Kidney epithelial cell (primary cell): ENCODE measurements at places on chromosomes 2 and 18.

DNA sequence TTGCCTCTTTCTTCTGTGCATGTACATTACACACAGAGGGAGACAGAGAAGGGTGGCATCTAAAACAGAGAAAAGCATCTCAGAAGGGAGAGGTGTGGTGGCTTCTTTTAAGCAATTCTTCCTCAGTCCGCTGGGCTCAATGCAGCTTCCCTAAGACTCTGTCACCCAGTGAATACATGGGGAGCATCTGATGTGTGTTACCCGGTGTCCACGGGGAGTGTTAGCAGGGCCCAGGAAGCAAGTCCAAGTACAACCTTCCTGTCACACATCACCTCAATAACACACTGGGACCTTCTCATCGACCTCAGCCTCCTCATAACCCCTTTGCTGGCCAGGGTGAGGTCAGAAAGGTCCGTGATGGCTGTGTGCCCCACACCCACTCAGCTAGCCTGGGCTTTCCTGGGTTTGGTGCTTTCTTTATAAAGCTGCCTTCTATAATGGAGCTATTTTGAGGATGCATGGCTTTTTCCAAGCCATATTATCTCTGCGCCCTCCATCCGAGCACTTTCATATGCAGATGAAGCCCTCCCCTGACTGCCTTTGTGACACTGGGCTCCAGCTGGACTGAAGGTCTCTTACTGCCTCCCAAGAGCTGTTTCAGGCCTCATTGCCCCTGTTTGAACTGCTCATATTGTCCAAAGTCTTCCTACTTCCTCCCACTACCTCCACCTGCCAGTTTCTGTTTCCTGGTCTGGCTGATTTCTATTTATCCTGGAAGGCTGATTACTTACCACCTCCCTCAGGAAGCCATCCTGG lies 21.4 kb downstream of the TNFRSF11A start:
- DNase-seq: no peak

- no peak for DNase-seq
Observed at GRCh38 chr18:66013969-66014368, 263.2 kb downstream of the CDH7 start.

- no peak for DNase-seq
Observed at GRCh38 chr18:76589316-76589715, 94.3 kb upstream of the ZNF516 start.

- DNase-seq: no peak
Observed at GRCh38 chr2:189304360-189304759, 124.8 kb upstream of the COL5A2 start.

DNA sequence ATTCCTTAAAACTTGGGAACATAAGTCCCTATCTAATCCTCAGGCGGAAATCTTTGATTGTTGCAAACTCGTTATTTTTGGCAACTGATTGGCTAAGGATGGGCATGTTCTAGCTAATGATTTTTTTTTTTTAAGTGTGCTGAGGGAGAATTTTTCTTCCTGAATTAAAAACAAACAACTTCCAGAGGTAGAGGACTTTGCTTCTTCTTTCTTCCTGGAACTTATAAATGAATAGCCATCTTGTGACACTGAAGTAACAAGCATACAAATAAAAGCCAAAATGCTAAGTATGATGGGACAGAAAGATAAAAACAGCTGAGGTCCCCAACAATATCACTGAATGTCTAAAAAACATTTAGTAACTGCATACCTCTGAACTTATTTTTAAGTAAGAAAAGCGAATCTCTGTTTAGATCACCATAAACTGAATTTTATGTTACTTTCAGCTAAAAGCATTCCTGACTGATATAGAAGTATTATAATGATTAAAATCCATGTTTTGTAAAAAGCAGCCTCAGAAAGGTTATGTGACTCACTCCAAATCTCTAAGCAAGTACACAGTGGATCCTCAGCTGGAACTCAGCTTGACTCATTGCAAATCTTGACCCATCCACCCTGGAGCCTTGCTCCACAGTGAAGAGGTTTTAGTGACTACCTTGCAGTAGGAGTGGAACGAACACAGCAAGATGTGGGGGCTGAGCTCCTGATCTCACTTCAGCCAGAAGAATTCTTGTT lies 344.4 kb downstream of the CLIP4 start:
- DNase-seq: no peak

DNA sequence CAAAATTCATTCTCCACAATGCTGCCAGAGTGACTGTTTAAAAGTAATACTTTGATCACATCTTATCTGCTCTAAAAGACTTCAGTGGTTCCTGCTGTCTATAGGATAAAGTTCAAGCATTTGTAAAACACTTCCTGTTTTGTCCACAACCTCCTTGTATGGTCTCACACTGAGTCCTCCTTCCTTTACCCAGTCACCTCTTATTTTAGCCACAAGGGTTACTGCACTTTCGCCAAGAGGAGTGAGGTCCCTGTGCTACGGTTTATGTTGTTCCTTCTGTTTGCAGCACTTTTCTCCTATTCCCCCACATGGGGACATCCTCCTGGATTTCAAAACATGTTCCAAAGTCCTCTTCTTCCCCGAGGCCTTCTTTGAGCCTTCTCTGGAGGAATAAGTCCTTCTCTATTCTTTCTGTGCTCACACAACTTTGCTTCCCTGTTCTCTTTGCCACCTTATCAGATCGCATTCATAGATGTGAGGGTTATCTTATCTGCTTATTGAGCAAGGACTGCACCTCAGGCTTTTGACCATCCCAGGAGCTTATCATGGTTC lies 112.2 kb upstream of the NABP1 start:
- no peak for DNase-seq

DNA sequence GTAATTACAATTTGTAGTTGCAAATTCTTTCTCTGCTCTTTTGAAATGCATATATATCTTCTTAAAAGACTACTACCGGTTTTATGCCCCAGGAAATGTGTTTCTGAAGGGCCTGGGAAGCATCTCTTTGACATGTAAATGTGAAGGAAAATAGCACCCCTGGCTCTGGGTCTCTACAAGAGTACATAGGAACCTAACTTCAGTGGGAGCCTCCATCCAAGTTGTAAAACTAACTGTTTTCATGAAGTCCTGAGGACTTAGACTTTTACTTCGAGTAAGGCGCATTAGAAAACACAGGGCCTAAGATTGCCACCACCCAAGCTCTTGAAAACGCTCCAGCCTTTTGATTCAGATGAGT lies 99.4 kb downstream of the CBLN2 start:
- no peak for DNase-seq

GRCh38 chr2:192416060-192416459 lies 221.3 kb upstream of the TMEFF2 start:
- no peak for DNase-seq

DNA sequence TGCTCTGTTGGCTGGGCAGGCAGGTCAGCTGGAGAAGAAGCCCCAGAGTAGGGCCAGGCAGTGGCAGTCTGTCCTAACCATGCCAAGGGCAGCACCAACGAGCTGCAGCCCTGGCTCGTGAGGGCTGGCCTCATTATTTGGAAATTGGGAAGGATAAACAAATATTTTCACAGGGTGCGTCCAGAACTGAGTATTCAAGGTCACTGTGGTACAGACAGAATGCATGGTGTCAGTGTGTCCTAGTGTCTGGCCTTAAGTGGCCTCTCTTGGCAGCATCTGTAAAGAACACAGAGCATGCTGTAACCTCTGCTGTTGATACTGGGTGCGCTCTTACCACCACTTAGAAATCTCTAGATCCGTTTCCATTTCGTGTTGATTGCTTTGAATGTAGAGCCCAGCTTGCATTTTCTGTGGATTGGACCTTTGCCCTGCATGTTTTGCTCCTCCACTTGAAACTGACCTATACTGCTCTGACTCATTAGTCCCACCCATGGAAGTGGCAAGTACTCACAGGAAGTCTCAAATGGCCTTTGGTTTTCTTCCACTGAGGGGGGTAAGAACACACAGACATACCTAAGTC lies 88.2 kb downstream of the GREB1L start:
- DNase-seq: peak; percentile 34

DNA sequence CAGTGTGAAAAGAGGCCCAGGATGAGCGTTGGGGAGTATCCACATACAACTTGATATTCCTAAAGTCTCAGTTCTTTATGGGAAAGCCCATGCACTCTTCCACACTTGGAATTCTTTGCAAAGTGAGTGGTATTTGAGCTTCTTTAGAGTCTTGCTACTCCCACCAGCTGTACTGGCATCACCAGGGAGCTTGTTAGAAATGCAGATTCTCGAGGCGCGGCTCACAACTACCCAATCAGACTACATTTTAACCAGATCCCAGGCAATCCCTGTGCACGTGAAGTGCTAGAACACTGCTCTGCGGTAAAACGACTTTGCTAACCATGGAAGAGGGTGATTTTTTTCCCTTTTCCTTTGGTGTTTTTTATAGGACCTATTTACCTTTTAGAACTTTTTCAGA lies 184.7 kb downstream of the NEDD4L start:
- DNase-seq: no peak

DNA sequence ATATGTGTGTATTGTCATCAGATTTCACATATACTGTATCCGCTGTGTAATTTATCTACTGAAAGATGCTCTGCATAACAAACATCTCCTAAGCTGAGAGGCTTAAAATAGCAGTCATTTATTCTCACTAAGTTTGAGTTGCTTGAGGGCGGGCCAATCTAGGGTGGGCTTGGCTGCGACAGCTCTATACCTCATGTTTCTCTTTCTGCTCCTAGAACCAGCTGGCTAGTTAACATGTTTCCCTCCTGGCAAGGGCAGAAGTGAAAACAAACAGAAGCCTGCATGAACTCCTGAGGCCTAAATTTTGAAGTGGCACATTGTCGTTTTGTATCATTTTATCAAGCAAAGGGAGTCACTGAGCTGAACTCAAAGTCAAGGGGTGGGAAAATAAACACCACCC lies 585.0 kb upstream of the VRK2 start:
- no peak for DNase-seq

DNA sequence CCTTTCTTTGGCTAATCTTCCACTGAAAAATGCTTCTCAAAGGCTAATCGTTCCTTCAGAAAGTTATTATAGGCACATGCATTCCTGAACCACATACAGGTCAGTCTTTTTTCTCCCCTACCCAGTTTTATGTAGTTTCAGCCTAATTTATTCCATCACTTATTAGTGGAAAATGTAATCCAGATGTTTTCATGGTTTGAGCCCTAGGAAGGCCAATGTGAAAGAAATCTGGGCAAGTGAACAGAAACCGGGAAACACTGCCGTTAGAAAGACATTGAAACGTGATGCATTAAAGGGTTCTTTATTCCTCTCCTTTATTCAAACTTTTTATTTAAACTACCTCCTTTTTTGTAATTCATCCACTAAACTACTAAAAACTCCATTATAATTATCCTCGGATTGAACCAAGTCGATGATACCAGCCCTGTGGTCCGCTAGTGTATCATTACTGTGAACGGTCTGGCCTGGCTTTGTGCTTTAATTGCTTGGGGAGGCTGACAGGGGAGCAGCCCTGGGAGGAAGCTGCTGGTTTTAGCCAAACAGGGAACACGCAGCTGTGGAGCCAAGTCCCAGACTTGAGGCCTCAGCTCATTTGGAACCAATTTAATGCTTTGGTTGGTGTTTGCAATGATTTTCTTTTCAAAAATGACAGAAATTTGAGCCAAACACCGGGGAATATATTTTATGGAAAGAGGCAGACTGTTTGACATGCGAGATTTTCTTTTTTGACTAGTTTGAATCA lies 149.2 kb downstream of the ARHGAP28 start:
- DNase-seq: no peak

DNA sequence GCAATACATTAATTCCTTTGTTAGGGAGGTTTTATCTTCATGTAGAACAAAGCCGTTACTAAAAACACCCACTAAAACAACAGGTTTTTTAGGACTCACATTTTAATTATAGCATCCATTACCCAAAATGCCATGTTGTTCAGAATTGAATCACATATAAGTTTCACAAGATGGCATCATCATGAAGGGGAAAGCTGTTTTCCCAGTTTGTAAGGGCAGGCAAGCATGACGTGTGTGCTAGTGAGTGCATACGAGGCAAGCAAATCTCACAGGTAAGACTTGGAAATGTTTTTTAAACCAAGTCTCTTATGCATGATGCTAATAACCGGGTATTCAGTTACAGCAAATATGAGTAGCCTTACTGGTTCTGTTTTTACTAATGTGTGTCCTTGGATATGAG lies 111.8 kb upstream of the NFATC1 start:
- DNase-seq: no peak

- DNase-seq: peak; percentile 18
Observed at GRCh38 chr2:55010915-55011314, 39.3 kb downstream of the RTN4 start.

DNA sequence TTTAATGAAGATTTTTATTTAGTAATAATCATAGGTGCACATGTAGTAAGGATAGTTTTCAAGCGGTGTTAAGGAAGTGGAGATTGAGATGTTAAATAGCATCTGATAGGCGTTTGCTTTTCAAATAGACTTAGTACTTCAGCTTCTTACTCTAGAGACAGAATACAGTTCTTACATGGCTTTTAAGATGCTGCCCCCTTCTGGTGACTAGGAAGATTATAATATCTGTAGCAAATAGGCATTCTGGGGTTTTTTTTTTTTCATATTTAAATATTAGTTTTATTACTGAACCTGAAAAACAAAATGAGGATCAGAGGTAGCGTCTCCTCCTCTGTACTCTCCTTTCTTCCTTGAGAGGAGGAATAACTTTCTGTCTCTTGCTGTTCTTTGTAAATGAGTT lies 100.2 kb downstream of the AGAP1 start:
- no peak for DNase-seq

DNA sequence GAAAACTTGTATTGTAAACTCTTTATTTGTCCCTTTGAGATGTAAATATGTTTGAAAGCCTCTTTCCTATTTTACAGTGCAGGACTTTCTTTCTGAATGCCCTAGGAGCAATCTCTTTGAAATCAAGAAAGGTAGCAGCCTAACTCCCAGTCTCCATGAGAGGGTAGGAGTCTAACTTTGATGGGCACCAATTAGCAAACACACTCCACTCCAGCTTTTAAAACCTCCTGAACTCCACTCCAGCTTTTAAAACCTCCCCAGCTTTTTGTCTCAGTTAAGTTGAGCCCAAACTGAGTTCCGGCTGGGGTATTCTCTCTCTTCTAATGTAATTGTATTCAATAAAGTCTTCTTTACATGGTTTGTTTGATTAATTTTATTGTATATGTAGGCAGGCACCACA lies 493.7 kb upstream of the CDH7 start:
- DNase-seq: no peak

- no peak for DNase-seq
Observed at GRCh38 chr2:18180912-18181311, 302.4 kb downstream of the KCNS3 start.

GRCh38 chr2:206701952-206702605 lies 16.1 kb downstream of the DYTN start:
- DNase-seq: no peak

- no peak for DNase-seq
Observed at GRCh38 chr18:10768221-10768620, 242.4 kb downstream of the NAPG start.

- DNase-seq: no peak
Observed at GRCh38 chr2:52035391-52035790, 1003.5 kb upstream of the NRXN1 start.

DNA sequence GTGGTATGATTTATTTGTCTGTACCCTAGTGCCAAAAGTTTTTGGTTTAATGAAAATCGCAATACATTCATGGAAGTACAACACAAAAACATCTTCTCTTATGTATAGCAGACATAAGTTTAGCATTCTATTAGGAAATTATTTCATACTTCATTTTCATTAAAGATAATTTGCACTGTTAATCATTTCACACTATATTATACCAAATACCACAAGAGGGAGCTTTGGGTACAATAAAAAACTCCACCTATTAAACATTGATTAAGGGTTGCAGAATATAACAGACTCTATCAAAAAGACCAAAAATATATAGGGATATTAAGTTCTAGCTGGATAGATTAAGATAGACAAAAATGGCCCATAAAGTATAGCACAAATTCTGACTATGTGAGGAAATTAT lies 79.0 kb downstream of the SLC66A3 start:
- no peak for DNase-seq

GRCh38 chr2:38494394-38494793 lies 108.3 kb downstream of the HNRNPLL start:
- no peak for DNase-seq
